ENCODE measurements at places on chromosomes 3 and 15.

GRCh38 chr3:126402178-126402577 lies 7.5 kb downstream of the CFAP100 start:
- DNase-seq = no peak

DNA sequence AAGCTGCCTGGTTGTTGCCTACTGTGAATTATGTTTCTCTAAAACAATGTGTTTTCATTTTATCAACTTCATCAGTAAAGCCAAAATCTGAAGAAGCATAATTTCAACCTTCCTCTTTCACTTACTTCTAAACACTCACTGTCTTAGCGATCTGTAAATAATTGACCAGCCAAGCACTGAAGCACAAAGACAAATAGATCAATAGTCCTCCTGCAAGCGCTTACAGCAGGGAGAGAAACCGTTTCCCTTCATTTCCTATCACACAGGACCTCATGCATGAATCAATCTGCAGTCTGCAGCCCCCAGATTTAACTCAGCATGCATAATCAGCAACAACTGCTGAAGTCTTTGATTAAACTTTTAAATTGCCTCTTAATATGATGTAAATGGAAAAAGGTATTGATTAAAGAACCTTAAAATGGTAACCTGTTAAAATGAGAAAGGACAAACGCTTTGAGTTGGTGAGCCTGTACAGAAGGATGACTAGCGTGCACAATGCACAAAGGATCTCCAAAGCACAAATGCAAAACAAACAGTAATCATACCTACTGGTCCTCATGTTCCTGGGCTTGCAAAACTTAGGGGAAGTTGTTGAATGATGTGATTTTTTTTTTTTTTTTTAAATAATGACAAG lies 370.2 kb upstream of the ZNF385D start:
- DNase-seq = no peak

DNA sequence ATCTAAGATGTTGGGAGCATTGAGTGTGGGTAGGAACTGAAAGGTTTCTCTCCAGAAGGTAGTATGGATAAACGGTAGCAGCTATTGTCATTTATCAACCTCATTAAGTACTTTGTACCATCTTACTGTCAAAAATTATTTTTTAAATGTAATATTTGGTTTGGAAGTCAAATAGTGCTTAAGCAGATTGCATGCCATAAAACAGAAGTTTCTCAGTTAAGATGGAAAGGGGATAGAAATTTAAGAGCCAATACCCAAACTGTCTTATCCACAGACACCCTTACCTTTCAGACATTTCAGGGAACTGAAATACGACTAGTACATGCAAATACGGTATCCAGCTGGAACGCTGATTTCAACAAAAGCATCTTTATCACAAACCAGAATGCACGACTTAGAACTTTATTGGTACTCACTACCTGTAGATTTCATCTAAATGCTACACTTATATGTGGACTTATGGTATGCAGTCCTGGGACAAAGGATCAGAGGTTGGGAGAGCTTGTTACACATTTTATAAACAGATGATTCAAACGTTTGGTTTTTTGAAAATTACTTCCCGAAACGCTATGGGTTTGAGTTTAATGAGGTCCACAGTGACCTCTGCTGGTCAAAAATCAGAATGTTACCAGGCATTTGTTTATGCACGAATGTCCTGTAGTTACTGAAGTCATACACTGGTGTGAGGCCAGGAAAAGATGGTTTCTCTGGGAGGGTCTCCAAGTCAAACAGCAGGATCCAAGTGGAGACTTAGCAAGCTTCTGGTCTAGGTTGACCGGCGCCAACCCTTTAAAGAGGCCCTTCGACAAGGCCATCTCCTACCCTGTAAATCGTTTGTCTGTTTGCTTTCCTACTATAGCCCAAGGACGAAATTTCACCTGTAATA lies 45.7 kb upstream of the DUT start:
- DNase-seq = peak; percentile 61

- peak; percentile 47 for DNase-seq
Observed at GRCh38 chr15:80455668-80456442, 51.7 kb downstream of the ARNT2 start.

- DNase-seq = no peak
Observed at GRCh38 chr3:179482857-179483256, 31.6 kb upstream of the GNB4 start.

- no peak for DNase-seq
Observed at GRCh38 chr3:152292366-152292765, 23.6 kb downstream of the MBNL1 start.

DNA sequence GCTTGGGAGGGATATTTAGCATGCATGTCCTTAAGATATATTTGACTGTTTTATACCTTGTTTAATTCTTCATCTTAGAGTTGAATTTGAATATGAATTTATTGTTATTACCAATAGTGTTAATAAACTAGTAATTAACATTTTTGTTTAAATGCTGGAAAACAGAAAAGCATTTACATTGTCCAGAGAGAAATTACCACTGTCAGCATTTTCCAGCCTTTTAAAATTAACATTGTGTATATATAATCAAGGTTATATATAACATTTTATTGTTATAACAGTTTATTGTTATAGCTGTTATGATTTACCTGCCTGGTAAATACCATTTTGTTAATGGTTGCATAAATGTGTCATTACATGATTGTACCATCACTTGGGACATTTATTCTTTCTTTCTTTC lies 8.0 kb upstream of the P4HTM start:
- DNase-seq = no peak

DNA sequence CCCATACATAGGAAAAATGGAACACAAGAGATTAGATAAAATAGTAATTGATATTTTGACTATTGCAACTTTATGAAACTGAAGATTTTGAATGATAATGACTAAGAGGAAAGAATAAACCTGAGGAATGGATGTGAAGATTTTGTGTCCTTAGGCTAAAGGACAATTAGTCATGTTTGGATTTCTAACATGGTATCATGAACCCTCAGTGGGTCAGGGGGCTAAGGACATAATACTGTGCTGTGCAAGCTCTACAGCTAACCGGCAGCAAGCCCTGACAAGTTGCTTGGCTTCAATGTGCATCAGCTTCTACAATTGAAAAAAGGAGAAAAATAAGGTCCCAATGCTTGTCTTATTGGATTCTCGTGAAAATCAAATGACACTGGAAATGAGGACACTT lies 491.0 kb downstream of the MECOM start:
- DNase-seq = no peak

GRCh38 chr15:49045751-49046219 lies 461 bp downstream of the SECISBP2L start:
- DNase-seq = peak; percentile 29

- no peak for DNase-seq
Observed at GRCh38 chr3:136699271-136699828, 52.8 kb downstream of the STAG1 start.

GRCh38 chr3:129324855-129325254 lies 46.2 kb downstream of the HMCES start:
- DNase-seq = no peak

DNA sequence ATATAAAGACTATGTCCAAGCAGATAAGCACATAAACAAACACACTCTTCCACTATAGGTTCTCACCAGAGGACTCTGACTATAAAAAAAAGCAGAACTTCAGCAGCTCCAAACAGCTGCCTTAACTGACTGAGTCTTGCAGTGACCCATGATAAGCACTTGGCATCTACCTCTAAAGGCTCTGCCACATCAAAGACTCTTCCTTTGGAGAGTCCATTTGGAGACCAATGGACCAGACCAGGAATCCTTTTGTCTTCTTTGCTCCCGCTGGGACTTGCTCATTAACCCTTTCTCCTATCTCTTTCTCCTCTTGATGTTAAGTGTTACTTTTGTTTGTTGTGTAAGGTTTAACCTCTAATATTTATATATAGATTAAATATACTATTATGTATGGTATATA lies 424.1 kb downstream of the RSL24D1 start:
- no peak for DNase-seq

GRCh38 chr3:49465270-49466034 lies 4.6 kb upstream of the DAG1 start:
- no peak for DNase-seq

- DNase-seq = no peak
Observed at GRCh38 chr3:54564374-54564925, 363.4 kb downstream of the LRTM1 start.

DNA sequence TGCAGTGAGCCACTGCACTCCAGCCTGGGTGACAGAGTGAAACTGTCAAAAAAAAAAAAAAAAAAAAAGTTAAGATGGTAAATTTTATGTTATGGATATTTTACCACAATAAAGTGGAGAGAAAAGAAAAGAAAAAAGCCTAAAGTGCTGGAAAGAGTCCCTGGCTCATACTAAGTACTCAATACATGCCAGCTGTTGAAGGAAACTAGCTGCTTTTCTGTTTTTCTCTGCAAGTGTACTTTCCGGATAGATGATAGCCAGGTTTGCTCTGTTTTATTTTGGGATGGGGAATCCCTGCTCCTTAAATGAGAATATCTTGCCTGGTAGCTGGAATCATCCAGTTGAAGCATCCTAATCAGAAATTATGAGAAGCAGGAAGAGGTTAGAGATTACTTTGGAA lies 10.9 kb downstream of the EID1 start:
- DNase-seq = no peak

- no peak for DNase-seq
Observed at GRCh38 chr15:46309914-46310313, 675.1 kb downstream of the SQOR start.

GRCh38 chr3:170907637-170908234 lies 701 bp downstream of the EIF5A2 start:
- peak; percentile 7 for DNase-seq

GRCh38 chr3:172776049-172776717 lies 25.7 kb downstream of the ECT2 start:
- DNase-seq = no peak

DNA sequence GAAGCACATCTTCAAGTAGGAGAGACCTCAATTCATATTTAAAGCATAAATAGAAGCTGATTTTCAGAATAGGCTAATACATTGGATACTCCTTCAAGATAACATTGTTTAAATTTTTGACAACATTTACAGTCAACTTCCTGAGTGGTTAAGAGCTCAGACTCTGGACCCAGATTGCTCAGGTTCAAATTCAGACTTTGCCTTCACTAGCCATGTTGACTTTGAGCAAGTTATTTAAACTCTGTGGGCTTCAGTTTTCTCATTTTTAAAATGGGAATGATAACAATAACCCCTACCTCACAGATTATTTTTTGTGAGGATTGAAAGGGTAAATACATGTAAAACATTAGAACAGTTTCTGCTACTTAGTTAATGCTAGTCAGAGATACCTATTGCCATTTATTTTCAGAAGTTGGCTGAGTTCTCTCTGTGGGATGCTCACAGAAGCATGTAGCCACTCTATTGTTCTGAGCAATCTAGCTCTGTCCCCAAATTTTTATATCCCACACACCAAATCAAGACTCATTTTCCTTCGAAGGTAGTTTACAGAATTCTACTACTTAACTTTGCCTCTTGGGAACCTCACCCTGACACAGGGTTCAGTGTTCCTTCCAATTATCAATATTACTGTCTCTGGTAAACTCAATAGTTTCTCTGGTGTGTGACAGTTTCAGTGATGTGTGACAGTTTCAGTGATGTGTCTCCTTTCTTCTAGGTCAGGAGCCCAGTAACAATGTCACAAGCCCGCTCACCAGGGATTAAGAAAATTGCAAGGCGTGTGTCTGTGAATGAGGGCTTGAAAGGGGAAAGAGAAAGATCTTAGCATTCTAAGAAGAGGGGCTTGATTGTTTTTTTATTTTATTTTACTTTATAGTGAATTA lies 79.4 kb upstream of the OSTN start:
- DNase-seq = no peak

DNA sequence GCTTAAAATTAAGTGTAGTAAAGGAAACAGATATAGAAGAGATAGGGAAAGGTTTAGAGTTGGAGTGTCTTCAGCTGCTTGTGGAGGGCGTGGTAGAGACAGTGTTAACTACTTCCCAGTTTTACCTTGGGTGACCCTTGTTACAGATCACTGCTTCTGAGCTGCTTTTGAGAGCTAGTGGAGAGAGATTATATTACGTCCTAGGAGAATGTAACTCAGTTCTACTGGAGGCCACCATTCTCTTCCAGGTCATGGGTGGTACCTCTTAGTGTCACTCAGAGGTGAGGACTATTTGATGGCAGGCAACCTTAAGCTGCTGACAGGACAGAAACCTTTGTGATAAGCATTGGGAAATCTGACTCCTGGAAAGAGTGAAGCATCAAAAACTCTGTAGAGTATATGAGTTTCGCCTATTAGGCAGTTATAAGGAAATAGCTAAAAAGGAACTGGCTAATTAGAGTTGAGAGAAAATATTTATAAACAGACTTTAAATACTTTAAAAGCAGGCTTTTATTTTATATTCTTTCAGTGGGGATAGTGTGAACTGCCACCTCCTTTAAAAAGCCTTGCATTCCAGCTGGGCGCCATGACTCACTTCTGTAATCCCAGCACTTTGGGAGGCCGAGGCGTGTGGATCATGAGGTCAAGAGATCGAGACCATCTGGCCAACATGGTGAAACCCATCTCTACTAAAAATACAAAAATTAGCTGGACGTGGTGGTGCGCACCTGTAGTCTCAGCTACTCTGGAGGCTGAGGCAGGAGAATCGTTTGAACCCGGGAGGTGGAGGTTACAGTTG lies 106.5 kb downstream of the ZNF609 start:
- DNase-seq = no peak

DNA sequence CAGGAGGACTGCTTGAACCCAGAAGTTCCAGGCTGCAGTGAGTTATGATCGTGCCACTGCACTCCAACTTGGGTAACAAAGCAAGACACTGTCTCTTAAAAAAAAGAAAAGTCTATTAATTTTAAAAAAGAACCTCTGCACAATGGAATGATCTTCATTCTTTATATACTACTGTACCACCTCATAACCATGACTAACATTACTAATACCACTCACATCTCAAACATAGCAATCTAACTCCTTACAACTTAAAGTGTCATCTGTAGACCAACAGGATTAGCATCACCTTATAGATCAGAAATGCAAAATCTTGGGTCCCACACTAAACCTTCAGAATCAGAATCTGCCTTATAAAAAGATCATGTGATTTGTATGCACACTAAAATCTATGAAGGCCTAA lies 48.8 kb upstream of the MAP4 start:
- no peak for DNase-seq

GRCh38 chr3:86991840-86992435 lies 989 bp upstream of the VGLL3 start:
- no peak for DNase-seq

DNA sequence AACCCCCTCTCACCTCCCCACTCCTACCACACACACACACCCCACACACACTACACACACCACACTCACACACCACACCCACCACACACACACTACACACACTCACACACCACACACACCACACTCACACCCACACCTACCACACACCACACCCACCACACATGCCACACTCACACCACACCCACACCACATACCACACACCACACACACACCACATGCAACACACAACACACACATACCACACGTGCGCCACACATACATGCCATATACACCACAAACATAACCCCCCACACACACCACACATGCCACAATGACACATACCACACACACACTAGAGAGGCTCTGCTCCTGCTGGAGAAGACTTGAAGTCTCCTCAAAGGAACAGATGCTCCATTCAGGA lies 5.9 kb upstream of the ITPKA start:
- DNase-seq = peak; percentile 28

- DNase-seq = no peak
Observed at GRCh38 chr3:170896781-170897180, 11.7 kb downstream of the EIF5A2 start.

- no peak for DNase-seq
Observed at GRCh38 chr3:186451371-186451770, 89.3 kb upstream of the DGKG start.

GRCh38 chr3:106333911-106334618 lies 465.3 kb upstream of the CBLB start:
- peak; percentile 45 for DNase-seq

GRCh38 chr3:23959135-23959900 lies 14.2 kb downstream of the NR1D2 start:
- DNase-seq = no peak

GRCh38 chr15:81407718-81408117 lies 33.7 kb upstream of the TMC3 start:
- DNase-seq = no peak
